ENCODE measurements at places on chromosomes 3 and 15.

- no peak for DNase-seq
These were observed 49.0 kb upstream of the ADGRG7 start for GRCh38 chr3:100560426-100560825.

- peak; percentile 58 for DNase-seq
These were observed 12.8 kb upstream of the MTMR10 start for GRCh38 chr15:31004220-31004733.

DNA sequence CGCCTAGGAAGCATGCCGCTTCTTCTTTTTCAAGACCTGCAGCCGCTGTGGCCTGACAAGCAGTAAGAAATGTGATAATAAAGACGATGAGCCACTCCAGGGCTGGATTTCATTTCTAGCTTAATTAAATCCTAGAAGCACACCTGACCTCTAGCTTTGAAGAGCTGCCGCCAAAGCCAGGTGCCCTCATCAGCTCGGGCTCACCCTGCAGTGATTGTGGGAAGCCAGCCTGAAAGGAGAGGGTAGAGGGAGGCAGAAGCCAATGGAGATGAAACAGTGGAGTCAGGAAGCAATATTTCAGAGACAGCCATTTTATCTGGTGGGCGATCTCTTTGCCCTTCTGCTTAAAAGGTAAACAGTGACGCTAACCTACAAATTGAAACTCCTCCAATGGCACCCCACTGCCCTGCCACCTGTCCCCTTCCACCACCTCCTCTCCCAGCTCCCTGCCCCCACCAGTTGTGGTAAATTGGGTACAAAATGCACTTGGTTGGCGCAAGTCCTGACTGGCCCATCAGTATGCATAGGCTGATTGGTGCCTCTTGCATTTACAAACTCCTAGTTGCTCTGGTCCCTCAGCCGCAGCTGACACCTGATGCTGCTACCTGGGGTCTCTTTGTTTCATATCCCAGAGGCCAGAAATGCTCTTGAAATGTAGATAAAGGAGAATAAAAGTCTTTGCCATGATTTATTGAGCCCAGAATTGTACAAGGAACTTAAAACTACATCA, 385.3 kb downstream of the PDCD6IP start:
- no peak for DNase-seq

GRCh38 chr15:65189102-65189740, 4.1 kb upstream of the CLPX start:
- DNase-seq, result peak; percentile 78

DNA sequence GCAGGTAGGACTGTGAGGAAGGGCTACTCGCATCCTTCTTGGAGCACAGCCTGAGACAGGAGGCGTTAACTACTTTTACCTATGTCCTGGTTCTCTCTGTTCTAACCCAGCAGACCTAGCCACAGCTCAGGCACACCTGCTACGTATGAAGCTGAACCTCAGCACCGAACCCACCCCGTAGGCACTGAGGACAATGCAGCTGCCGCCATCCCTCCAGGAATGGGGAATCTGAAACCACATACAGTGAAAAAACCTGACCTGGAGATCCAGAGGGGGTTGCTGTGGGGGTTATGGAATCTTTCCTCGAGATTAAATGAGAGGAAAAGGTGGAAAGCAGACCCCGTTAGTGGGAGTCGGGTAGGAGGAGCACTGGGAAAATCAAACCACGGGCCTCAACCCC, 14.4 kb downstream of the MST1R start:
- DNase-seq, result no peak

- no peak for DNase-seq
These were observed 205.4 kb downstream of the EPHB1 start for GRCh38 chr3:135000465-135000864.

- no peak for DNase-seq
These were observed 41.9 kb upstream of the DYNC1LI1 start for GRCh38 chr3:32612547-32612946.

DNA sequence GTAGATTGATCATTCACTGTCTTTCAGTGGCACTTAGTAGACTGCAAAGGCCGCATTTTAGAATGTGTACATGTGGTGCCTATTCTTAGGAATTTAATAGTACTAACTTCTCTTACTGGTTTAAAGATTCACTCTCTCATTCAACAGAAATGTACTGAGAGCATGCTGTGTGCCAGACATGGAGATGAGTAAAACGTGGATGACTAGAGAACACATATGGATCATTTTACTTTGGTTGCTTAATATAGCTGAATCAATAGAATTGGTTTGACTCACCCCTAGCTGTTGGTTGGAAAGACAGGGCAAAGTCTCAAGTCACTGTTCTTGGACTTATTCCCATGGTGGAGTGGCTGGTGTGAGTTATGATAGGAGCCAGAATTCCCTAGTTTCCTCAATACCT, 109.1 kb upstream of the TNFAIP8L3 start:
- no peak for DNase-seq

DNA sequence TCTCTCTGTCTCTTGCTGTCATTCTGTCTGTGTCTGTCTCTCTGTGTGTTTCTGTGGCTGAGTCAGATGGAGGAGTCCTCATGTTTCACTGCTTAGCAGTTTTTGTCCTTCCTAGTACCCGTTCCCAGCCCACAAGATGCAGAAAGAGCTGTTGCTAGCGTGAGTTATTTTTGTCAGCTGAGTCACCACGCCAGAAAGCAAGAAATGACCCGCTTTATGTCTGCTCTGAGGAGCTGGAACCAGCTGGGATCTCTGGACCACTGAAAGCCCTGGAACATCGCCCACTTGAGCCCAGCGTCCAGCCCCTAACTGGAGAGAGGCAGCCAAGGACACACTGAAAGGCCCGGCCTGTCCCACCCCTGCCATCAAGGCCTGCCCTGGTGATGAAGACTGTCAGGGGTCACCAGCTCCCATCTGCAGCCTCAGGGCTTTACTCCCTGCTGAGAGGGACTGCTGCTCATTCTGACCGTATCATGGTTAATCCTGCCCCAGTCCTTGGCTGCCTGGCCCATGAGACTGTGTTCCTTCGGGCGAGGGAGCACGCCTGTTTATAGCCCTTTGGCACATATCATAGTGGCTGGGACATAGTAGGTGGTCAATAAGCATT, 101.7 kb upstream of the TPM1 start:
- no peak for DNase-seq

- peak; percentile 45 for DNase-seq
These were observed 116.6 kb upstream of the IQSEC1 start for GRCh38 chr3:13189639-13190377.

- no peak for DNase-seq
These were observed 9.8 kb downstream of the TM2D3 start for GRCh38 chr15:101642361-101642760.

GRCh38 chr3:82002986-82003642, 241.7 kb upstream of the GBE1 start:
- DNase-seq, result no peak

DNA sequence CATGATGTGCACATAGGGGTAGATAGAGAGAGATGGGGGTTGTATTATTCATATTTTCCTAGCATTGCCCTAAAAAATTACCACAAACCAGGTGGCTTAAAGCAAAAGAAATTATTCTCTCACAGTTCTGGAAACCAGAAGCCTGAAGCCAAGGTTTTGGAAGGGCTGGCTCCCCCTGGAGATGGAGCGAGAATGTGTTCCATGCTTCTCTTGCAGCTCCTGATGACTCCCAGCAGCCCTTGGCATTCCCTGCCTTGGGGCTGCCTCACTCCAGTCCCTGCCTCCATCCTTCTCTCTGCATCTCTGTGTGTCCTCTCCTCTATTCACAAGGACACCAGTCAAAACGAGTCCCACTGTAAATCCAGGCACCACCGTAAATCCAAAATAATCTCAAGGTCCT, 91.5 kb upstream of the FAM174B start:
- DNase-seq, result peak; percentile 50

DNA sequence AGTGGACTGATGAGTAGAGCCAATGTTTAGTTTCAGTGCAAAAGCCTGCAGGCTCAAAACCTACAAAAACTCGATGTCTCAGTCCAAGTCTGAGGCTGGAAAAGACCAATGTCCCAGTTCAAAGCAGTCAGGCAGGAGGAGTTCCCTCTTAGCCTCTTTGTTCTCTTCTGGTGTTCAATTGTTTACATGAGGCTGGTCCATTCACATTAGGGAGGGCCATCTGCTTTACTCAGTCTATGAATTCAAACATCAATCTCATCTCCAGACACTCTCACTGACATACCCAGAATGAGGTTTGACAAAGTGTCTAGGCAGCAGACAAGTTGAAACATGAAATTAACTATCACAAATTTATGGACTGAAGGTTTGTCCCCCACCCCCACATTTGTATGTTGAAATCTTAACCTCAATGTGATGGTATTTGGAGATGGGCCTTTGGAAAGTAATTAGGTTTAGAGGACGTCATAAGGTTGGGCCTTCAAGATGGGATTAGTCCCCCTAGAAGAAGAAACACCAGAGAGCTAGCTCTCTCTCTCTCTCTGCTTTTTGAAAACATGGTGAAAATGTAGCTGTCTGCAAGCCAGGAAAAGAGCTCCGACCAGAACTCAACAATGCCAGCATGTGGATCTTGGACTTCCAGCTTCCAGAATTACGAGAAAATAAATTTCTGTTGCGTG, 438.5 kb upstream of the RGMA start:
- DNase-seq, result no peak

- peak; percentile 56 for DNase-seq
These were observed 716.2 kb downstream of the DIPK2A start for GRCh38 chr3:144687862-144688261.

DNA sequence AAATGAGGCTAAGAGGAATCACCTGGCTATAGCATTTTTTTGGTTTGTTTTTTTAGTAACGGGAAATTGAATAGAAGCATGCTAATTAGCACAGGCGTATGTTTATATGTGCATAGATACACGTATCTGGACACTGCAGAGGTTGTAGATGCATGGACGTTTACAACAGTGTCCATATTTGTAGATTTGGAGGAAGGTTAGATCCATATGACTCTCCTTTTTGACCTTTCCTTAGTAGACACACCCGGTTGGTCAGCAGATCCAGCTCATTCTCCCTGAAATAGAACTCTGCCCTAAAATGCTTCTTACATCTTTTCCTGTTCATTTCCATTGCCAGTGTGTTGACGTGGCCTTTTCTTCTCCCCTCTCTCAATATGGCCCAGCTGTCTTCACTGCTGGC, 60.1 kb downstream of the SLCO3A1 start:
- no peak for DNase-seq

- no peak for DNase-seq
These were observed 195.9 kb upstream of the TBC1D5 start for GRCh38 chr3:17938313-17938712.

- peak; percentile 87 for DNase-seq
These were observed 69.7 kb downstream of the USF3 start for GRCh38 chr3:113626503-113627371.

DNA sequence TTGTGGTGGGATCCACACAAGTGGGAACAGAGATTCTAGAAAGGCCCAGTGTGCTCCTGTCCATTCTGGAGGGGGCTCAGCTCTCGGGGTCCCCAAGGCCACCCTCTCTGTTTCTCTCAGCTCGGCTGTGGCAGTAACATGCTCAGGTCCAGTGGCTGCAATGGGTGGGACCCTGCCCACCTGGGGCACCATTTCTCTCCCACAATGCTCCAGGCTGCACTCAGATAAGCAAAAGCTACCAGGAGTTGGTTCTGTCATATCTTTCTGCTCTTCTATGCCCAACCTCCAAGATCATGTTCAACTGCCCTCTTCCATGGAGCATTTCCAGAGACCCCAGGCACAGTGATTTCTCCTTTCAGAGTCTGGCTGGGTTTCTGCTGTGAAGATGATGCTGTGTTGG, 40.8 kb downstream of the ITGA11 start:
- DNase-seq, result no peak

DNA sequence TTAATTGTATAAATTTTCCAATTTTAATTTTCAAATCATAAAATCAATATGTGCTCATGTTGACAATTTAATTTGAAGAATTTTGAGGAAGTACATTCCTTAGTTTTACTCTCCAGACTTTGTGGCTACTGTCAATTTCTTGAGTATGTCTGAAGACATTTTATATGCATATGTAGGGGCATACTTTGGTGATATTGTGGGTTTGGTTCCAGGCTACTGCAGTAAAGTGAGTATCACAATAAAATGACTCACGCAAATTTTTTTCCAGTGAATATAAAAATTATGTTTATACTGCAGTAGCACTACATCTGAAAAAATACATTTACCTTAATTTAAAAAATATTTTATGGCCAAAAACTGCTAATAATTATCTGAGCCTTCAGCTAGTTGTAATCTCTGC, 123.2 kb upstream of the PLCL2 start:
- DNase-seq, result no peak

DNA sequence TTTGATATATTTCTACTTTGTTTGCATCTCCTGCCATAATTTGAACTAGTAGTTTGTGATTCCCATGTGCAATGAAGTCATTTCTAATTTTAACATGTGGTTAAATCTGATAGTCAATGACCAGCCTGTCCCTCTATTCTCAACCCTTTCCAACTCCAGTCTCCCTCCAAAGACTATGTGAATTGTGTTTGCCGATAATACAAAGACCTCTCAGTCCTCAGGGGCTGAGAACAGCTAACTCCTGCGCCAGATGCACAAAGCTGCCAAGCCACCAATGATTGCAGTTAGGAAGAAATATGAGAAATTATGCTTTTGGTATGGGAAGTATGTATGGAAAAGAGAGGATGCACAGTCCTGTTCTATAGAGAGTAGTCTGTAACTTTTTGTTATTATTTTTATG, 54.0 kb downstream of the KCNH8 start:
- no peak for DNase-seq

- DNase-seq, result peak; percentile 52
These were observed 89.0 kb upstream of the FGF12 start for GRCh38 chr3:192816351-192816750.

DNA sequence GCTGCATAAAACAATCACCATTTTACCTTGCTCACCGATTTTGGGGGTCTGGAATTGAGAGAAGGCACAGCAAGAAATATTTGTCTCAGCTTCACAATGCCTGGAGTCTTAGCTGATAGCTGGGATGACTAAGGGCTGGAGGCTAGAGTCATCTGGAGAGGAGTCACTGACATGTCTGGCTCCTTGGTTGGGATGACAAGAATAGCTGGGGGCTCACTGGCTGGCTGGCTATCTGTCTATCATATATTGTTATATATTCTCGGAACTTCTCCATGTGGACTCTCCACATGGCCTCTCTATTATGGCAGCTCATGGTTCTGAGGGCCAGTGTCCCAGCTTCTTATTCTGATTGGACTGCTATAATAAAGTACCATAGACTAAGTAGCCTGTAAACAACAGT, 20.0 kb upstream of the TRIM71 start:
- DNase-seq, result no peak

DNA sequence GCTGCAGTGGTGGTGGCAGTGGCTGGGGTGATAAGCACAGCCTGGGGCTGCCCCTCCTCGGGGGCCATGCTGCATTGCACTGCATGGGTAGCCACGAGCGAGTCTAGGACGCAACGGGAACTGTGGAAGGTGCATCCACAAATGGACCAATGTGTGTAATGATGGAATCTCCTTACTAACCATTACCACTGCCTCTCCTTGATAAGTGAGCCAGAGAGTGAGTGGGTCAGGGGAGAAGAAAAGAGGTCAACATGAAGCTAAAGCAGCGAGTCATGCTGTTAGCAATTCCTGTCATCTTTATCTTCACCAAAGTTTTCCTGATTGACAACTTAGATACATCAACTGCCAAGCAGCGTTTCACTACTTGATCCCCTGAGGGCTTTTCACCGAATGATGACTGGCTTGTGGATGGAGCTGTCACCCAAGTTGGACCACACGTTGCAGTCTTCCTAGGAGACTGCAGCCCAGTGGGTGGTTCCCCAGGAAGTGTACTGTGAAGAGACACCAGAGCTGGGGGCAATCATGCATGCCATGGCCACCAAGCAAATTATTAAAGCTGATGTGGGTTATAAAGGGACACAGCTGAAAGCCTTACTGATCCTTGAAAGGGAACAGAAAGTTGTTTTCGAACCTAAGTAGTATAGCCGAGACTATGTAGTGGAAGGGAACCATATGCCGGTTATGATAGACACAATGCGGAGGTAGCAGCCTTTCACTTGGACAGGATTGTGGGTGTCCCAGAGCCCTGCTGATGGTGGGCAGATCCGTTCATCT, 20.6 kb downstream of the SAMD7 start:
- DNase-seq, result no peak
